BJ (cell line): ENCODE measurements at places on chromosomes 6 and 20.

DNA sequence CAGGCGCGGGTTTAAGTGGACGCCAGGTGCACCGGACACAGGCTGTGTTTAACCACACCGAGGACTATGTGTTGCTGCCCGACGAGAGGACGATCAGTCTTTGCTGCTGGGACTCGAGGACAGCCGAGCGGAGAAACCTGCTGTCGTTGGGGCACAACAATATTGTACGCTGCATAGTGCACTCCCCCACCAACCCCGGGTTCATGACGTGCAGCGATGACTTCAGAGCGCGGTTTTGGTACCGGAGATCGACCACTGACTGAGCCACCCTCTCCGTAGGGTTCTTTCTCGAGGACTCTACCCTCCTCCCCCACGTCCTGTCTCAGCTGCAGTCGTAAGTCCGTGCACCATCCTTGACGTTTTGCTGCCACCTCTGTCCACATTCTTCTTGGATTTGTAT is 8.6 kb upstream of the CASS4 start:
- no peak for DNase-seq

DNA sequence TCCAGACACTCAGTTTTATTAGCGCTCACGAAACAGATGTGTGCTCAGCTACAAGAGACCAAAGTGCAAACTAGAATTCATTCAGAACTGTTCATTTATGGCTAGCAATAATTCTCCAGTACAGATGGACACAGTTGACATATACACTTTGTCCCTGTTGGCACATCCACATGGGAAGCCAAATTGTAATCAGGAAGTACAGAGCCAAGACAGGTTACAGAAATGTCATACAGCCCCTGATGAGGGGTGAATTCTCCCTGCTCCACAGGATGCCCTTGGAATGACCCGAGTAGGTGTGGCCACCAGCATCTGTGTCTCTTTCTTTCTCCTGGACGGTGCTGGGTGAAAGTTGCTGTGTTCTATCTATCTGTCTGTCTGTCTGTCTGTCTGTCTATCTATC is 7.6 kb downstream of the DHX35 start:
- DNase-seq: no peak

DNA sequence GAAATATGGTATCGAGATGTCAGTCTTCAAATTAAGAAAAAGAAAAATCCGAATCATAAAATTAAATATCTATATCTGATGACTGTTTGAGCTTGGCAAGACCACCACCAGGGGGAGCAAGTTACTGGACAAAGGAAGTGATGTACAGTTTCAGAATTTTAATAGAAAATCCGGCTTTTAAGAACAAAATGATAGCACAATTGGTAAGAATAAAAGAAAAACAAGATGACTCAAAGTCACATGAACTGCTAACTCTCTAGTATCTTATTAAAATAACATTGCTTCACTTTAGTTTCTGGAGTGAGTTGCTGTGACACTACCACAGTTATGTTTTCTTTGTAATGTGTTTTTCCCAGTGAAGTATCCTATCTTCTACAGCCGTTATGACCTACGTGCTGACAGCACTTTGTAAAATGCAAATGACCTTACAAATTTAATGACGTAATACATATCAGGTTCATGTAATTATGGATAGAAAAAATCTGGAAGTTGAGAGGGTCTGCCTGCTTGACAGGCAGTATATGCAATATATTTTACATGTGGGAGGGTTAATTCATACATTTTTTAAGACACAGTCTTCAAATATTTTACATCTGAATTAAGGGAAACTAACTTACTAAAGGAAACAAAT is 405.3 kb upstream of the HS3ST5 start:
- no peak for DNase-seq

GRCh38 chr20:33647603-33648395 is 14.3 kb upstream of the C20orf144 start:
- no peak for DNase-seq

- DNase-seq: no peak
These were observed 963 bp downstream of the DDRGK1 start for GRCh38 chr20:3203315-3204123.

DNA sequence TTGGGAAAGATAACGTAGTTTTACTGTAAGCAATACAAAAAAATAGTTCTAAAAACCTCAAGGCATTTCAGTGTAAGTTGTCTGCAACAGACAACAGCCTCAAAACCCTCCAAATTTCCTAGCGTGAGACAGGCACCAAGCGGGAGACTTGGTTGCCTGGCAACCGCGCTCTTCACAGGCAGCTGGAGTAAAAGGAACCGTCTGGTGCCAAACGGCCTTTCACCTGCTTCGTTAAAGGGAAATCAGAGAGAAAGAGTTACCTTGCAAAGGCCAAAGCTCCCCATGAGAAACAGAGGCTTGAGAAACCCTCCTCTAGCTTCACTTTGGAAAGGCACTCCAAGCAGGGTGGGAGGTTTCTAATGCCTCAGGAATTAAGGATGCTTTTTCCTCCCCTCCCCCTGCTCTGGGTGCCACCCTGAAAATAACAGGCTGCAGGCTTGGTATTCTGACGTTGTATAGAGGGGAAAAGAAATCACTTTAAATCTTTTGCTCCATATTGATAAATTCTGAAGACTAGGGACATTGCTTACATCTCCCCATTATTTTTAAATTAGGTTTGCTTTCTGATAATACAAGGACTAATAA is 129.7 kb upstream of the UFL1 start:
- DNase-seq: no peak

- no peak for DNase-seq
These were observed 228.2 kb downstream of the SOD2 start for GRCh38 chr6:159464816-159465215.

GRCh38 chr6:28081486-28081751 is 1.1 kb downstream of the ZNF165 start:
- DNase-seq: no peak

- DNase-seq: no peak
These were observed 45.4 kb downstream of the MYB start for GRCh38 chr6:135226537-135226936.

DNA sequence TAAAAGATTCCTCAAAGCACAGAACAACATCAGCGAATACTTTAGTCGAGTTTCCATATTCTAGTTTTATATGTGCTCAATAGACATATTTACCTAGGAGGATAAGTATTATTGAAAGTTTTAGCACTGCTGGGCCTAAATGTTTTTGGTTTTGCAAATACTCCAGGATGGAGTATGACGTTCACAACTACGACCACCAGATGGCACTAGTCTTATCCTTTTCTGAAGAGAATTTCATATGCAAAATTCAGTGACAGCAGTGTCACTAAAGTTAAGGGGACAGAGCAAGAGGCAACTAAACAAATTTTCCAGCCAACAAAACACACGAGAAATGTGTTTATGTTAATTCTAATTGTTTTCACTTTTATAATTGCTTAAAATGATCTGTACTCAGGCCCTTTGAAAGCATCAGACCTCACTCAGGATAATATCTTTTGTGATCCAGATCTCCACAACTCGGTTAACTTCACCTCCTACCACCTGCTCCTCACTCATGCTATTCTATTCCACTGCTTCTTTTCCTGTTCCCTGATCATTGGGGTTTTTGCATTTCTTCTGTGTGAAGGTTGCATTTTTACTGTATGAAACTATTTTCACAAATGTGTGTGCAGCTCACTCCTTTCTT is 220.8 kb downstream of the TRDN start:
- no peak for DNase-seq

- no peak for DNase-seq
These were observed 184.5 kb upstream of the MARCKS start for GRCh38 chr6:113672491-113673149.

DNA sequence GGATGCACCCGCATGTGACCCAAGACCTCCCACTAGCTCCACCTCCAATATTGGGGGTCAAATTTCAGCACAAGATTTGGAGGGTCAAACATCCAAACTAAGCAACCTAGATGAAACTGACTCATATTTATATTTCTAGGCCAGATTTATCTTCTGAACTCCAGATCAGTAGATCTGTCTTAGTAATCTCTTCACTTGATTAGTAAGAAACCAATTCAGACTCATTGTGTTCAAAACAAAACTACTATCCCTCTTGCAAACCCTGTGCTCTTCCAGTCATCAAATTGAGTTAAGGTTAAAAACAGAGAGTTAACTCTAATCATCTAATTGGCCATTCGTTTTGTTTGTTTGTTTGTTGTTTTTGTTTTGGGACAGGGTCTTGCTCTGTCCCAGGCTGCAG is 43.3 kb downstream of the MKKS start:
- DNase-seq: no peak

DNA sequence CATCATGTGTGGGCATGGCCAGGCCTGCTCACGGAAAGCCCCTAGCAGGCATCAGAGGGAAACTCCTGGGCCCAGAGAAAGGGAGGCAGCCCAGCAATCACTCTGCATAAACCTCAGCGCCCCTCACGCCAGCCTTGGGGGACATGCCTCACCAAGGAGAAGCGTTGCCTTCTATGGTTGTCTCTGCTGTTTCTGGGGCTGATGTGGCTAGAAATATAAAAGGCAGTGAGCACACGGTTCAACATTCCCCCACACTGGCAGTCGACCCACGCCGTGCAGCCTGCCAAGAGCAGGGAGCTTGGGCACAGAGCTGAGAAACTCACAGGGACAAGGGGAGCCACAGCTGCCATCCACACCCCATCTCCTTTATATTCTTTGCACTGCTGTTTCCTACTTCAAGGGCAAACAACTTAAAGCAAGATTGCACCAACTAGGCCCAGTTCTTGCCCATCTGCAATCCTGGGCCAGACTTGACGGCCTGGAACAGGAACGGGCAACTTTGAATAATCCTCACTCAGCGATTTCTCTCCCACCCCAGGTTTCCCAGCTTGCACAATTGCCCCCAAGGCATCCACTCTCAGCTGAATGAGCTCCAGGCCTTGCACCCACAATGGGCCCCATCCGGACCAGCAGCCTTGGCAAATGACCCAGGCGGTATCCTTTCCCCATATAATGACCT is 35.5 kb upstream of the FOXC1 start:
- DNase-seq: no peak

DNA sequence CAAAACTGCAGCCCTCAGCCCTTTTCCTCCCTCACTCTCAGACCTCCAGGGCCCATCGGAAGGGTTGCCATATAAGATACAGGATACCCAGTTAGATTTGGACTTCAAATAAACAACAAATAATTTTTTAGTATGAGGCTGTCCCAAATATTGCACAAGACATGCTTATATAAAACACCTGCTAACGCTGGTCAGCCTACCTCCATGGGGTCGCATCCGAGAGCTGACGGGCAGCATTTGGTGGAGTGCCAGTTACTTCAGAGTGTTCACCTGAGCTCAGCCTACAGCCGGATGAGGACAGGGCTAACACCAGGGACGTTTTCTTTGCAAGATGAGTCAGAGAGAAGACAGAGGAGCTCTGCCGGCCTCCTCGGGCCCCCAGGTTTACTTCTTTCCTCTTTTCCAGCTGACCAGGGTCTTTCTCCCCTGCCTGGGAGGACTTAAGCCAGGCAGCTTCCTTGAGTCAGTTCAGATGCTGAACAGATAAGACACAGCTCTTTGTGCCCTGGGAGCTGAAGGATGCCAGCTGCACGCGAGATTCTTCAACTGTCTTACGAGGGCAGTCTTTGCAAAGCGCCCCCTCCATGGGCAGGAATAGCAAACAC is 141.2 kb upstream of the KCNG1 start:
- no peak for DNase-seq

DNA sequence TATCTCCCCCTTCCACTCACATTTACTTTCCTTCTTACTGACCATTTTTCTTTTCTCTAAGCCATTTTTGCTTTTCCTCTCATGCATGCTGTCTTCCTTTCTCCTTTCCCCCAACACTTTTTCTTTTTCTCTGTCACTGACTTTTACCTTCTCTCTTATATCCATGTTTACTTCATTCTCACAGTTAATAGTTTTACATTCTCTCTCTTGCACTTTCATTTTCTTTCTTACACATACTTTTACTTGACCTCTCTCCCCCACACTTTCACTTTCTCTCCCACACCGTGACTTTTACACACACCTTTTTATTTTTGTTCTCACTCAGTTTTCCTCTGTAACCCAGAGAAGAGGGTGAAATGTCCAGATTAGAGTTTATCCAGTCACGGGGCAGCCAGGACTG is 636.3 kb downstream of the PTPRT start:
- no peak for DNase-seq

- DNase-seq: no peak
These were observed 20.9 kb downstream of the PKIG start for GRCh38 chr20:44603327-44603726.

DNA sequence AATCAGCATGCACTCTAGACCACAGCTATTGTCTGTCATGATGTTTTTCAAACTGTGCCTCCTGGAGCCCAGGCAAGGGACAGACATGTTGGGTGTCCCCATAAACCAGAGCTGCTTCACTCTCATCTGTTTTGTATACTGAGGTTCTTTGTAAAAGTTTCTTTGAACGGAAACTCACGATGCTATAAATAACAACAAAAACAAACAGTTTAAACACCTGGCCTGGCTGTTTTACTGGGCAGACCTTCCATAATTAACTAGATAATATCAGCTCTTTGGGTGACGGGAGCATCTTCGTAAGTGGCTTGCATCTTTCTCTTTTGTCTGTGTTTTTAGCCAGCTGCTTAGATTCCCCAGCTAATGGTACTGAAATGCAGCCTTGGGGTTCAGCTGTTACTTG is 190.3 kb downstream of the ZDHHC14 start:
- no peak for DNase-seq

DNA sequence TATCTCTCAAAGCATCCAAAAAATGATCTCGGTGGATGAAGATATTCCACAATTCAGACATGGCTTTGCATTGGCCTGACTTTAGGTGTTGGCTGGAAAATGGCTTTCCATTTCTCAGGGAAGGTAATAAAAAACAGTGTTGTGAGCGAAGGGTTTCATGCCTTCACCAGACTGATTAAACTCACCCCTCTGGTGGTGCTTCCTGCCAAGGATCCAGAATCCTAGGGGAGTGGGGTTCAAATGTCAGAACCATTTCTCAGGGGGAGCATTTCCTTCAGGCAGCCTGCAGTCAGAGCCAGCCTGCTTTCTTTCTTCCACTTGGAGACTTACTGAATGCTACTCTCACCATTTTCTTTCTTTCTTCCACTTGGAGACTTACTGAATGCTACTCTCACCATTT is 45.7 kb upstream of the SMIM28 start:
- no peak for DNase-seq

- no peak for DNase-seq
These were observed 679 bp upstream of the LPIN3 start for GRCh38 chr20:41339957-41340326.

GRCh38 chr6:116648156-116648555 is 20.4 kb downstream of the ZUP1 start:
- no peak for DNase-seq

DNA sequence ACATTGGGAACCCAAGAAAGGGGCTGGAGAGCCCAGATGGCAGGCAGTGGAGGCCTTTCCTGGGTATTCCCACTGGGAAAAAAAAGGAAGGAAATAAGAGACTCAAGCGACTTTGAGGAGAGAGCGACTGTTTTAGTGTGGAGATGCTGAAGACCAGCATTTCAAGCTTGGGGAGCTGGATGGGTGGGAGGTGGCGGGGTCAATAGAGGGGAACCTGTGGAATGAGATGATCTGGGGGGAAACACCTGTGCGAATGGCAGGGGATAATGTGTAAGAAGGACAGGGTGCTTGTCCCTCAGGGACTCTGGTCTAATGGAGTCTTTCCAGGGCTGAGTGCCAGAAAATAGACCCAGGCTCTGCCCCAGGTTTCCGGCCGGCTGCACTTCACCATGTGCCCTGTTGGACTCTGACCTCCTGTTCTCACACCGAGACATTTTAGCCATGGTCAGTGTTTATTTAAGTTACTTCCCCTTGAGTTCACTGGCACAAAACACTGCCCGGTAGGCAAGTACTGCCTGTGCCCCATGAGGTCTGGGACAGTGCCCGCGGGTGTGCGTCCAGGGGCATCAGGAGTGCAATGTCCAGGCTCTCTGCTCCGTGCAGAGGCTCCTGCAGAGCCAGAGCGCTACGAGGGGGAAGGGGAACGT is 50.4 kb upstream of the NKX2-2 start:
- no peak for DNase-seq

GRCh38 chr6:45666846-45667245 is 289.1 kb upstream of the SUPT3H start:
- DNase-seq: no peak
